ENCODE measurements at places on chromosomes 1 and 21.

DNA sequence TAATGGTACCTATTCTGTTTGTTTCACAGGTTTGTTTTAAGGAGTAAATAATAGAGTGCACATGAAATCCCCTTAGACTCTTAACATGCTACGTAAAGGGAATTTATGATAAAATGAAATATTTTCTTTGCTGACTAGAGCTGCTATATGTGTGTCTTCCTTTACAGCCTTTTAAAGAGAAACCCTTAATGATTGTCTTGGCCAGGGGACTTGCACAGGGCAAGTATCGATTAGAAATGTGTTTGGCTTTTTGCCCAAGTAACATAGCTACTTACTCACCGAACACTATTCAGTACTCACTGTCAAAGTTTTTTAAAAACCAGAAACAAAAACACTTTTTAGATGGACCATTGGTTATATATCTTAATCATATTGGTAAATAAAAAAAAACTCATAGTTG, 71.3 kb upstream of the KIAA1614 start:
- DNase-seq, result no peak

- no peak for DNase-seq
Measured at GRCh38 chr1:200778766-200779165, 40.1 kb downstream of the CAMSAP2 start.

GRCh38 chr1:41242342-41243078, 404 bp upstream of the SCMH1 start:
- peak; percentile 31 for DNase-seq

- no peak for DNase-seq
Measured at GRCh38 chr1:43747736-43748135, 40.4 kb downstream of the ST3GAL3 start.

GRCh38 chr1:159897962-159898361, 2.0 kb downstream of the CFAP45 start:
- DNase-seq, result no peak

- DNase-seq, result peak; percentile 79
Measured at GRCh38 chr1:86704972-86705664, 742 bp downstream of the SH3GLB1 start.

DNA sequence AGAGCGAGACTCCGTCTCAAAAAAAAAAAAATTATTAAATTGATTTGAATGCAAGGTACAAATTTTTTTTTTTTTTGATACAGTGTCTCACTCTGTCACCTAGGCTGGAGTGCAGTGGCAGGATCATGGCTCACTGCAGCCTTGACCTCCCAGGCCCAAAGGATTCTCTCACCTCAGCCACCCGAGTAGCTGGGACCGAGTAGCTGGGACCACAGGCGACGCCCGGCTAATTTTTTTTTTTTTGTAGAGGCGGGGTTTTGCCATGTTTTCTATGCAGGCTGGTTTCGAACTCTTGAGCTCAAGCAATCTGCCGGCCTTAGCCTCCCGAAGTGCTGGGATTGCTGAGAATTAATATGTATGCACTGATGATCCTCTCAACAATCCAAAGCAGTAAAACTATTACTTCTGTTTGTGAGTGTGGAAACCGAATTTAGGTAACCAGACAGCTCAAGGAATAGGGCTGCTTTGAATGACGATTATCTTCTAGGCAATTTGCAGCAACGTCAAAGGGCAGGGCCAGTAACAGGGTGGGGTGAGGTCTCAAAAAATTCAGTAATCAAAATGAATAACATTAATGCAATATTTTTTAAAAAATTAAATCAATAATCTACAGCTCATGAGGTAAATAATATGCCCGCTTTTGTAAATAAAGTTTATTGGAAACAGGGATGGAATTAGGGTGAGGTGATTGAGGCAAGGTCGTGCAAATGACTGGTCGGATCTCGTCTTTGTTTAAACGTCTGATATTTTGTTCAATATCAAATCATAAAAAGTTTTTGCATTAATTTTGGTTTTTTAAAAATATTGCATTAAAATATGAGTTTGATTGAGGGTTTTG, 1.2 kb downstream of the CLSPN start:
- DNase-seq, result no peak

DNA sequence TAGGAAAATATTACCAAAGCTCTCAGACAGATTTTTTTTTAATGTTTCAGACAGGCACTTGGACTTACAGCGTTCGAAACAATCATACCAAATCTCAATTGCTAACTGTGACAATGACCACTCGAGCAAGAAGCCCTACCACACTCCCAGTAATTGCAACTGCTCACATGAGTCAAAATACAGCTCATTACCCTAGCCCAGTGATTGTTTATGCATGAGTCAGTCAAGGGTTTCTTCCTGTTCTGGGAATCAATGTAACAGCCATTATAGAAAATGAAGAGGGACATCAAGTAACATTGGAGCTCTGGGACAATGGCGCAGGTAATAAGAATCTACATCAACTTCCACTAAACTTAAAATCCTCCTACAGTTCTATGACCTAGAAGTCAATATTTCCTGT, 56.1 kb upstream of the SH3GLB1 start:
- DNase-seq, result no peak

DNA sequence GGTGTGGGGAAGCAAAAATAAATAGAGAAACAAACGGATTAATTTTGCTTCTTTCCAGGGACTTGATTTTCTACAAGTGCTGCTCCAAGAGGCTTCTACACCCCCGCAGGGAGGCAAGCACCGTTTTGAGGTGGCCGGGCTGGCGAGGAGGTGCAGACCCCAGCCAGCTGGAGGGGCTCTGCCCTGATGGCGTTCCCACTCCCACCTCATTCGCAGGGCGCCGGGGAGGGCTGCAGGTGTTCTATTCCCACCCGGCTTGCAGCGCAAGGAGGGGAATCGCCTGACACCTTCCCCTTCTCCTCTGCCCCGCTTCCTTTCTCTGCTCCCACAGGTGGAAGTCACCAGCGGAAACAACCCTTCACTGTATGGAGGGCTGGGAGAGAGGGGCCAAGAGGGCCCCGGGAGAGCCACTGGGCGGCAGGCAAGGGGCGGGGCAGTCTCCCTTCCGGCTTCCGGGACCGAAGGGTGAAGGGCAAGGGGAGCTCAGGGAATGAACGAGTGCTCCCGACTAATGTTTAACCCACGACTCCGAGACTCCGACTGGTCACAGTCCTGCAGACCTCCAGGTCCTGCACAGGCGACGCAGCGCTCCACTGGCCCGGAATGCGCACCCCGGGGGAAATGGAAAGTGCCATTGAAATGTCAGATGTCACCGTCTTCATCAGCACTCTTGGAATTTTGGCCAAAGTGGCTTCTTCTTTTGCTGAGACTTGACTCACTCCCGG, 29.1 kb downstream of the TEX35 start:
- no peak for DNase-seq

DNA sequence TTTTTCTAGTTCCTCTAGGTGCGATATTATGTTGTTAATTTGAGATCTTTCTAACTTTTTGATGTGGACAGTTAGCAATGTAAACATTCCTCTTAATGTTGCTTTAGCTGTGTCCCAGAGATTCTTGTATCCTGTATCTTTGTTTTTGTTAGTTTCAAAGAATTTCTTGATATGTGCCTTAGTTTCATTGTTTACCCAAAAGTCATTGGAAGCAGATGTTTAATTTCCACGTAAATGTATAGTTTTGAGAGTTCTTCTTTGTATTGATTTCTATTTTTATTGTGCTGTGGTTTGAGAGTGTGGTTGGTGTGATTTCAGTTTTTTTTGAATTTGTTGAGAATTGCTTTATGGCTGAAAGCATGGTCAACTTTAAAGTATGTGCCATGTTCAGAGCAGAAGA, 319.4 kb downstream of the PTBP2 start:
- no peak for DNase-seq

DNA sequence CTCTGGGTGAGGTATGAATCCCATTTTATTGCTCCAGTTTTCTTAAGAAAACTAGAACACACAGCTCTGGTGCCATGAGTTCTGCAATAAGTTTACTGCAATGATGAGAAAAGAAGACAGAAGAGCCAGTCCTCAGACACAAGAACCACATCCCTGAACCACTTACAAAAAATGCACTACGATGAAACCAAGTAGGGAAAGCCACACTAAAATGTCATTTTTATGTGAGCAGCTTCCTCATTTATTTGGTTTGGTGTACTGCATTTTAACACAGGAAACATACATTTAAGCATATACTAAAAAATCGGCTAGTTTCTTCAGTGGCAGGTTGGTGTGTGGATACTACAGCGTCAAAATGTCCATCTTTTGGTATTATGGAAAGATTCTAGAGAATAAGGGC, 95.9 kb downstream of the PTPN14 start:
- DNase-seq, result no peak

- DNase-seq, result peak; percentile 76
Measured at GRCh38 chr1:17125756-17126237, 6.5 kb upstream of the PADI2 start.

DNA sequence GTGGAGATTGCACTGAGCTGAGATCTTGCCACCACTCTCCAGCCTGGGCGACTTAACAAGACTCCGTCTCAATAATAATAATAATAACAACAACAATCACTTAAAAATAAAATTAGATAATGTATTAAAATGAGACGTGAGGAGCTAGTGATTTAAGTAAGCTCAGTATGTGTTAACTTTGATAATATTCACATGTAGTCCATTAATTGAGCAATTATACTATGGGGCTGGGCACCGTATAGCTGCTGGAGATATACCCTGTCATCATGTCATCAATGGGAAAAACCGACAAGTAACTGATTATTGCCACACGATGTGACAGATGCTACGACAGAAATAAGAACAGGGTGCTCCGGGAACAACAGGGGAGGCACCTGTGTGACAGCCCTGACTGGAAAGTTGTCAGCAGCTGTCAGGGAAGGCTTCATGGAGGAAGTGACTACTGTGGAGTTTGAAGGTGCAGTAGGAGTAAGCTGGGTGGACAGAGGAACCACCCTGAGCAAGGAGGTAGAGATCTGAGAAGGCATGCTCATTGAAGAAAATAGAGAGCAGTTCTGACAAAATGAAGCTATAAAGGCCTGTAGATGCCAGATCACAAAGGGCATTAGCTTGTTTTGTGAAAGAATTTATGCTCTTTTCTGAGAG, 924 bp upstream of the CAMSAP2 start:
- no peak for DNase-seq
